ENCODE measurements at places on chromosomes 2 and 18. TPM values are rescaled to one million over a fixed set of nuclear protein-coding genes. Genes with fewer than 3 reads are reported as not detected.

The RAX gene
- 0.27 TPM for polyA plus RNA-seq

The ITM2C gene
- polyA plus RNA-seq: 179 TPM

The TMEM17 gene
- 2.0 TPM for polyA plus RNA-seq

The RAPGEF4 gene
- polyA plus RNA-seq: 3.1 TPM

The DUSP19 gene
- polyA plus RNA-seq: 2.1 TPM

The GCKR gene
- not detected for polyA plus RNA-seq
